GM12865 (cell line): ENCODE measurements at places on chromosomes 6 and 20.

GRCh38 chr6:98640366-98640765 is 194.0 kb upstream of the POU3F2 start:
- DNase-seq = no peak

DNA sequence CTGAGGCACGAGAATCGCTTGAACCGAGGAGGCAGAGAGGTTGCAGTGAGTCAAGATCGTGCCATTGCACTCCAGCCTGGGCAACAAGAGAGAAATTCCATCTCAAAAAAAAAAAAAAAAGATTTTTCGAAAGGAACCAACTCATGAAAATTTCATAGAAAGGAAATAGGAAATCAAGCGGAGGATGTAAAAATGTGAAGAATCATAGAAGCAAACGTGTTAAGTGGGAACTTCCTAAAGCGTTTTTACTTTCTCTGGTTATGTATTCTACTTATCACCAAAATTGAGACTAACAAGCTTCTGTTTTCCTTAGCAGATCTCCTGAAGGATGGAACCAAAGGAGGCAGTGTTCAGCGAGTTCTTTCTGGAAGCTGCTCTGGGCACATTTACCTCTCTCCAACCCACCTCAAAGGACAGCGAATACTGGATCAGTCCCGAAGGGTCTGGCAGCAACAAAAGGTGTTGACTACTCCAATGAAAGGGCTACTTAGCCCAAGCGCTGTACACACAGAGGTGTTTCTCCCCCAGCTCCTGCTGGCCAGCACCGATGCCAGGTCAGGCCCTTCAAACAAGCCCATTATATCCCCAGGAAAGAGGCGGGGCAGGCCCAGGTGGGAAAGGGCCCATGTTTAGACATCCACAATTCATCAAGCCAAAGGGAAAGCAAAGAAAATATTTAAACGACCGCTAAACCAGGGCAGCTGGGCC is 327.5 kb upstream of the JARID2 start:
- DNase-seq = no peak

- no peak for DNase-seq
These were observed 321.2 kb upstream of the ADGRB3 start for GRCh38 chr6:68313911-68314310.

DNA sequence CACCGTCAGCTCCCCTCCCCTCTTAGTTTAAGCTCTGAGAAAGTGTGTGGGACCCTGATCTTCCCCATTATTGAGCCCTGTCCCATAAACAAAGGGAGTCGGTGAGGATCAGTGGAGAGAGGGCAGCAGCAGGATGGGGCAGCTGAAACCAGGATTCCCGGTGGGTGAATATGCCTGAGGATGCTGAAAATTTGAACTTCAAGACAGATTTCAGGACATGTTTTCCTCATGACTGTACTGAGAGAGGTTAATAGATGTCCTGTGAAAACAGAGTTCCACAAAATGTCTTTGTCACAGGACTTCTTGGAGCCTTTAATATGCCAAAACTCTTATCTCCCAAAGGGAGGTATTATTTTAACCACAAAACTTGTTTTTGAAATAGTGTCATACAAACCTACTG is 53.5 kb upstream of the SLC22A16 start:
- no peak for DNase-seq

GRCh38 chr6:31557443-31558317 is 10.3 kb downstream of the NFKBIL1 start:
- peak; percentile 43 for DNase-seq

GRCh38 chr6:152167641-152168603 is 360.4 kb downstream of the ESR1 start:
- DNase-seq = peak; percentile 31

DNA sequence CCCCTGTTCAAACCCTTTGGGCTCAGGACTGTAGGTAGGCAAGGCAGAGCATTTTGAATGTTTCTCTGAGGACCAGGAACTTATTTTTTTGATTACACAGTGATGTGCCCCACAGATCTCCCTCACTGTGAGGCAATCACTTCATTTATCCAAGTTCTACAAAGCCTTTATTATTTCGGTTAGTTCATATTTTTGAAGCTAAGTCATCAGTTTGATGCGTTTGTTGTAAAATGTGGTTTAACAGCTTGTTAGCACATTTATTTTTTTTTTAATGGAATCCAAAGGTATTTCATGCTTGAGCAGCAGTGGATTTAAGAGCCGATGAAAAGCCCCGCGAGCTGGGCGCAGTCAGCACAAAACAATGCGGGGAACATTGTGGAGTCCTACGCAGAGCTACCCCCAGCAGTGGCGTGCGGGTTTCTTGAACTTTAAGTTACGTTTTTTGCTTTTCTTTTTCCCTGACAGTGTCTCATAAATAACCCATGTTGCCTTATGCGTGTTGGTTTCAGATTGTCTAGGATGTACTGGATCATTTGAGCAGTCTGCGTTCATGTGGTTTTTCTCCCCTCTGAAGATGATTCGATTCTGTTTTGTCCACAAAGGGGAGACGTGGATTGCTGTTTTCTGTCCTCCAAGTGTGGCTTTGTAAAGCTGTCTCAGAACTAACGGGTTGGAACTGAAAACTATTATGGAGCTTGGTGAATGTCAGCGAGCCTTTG is 233.6 kb upstream of the BMP2 start:
- DNase-seq = no peak

- DNase-seq = no peak
These were observed 742.0 kb upstream of the POU3F2 start for GRCh38 chr6:98092331-98092730.

GRCh38 chr6:169075211-169075914 is 178.3 kb downstream of the THBS2 start:
- no peak for DNase-seq

DNA sequence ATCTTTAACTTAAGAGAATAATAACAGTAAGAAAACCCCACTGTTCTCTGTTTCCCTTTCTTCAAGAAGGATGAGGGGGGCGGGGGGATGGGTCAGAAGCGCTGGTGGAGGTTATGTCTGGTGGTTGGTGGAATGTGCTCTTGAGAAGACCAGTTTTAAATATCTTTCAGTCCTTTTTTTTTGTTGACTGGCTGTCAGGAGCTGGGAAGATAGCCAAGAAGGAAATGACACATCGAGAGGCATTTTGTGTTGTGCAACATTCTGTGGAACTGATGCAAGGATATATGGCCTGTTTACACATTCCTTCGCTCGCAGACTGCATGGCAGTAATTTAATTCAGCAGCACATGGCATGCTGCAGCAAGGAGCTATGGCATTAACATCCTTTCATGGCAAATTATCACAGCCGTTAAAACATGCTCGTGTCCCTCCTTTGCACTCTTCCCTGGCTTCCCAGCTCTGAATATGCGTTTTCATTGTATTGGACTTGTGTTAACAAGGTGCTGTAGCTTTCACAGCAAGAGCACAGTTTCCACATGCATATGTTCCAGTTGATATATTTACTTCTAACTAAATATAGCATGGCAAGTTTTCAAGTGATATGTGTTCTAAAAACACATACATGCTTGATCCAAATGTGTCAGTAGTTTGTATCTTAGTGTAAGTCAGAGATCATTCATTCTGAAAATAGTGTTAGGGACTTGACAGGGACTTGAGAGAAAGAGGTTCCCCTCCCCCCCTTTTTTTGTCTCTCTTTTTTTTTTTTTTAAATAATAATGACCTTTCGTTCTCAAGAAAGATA is 68.2 kb upstream of the SUPT3H start:
- DNase-seq = peak; percentile 6

DNA sequence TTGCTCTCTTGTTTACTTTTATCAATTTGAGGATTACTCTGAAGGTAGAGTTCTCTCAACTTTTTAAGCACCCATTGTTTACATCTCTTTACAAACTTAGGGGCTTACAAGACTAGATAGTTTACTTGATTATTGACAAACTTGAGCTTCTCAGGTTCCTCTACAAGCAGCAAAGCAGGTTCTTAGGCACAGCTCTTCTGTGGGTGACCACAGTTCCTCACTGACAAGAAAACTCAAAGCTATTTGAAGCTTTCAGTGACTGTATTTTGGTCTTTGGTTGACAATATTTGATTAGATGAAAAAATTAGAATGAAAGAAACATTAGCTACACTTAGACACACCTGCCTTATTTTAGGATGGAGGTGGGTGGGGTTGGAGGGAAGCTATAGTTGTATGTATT is 327.3 kb upstream of the RUNX2 start:
- DNase-seq = peak; percentile 32

- peak; percentile 98 for DNase-seq
These were observed 37.3 kb upstream of the TOP1 start for GRCh38 chr20:40991181-40991889.

DNA sequence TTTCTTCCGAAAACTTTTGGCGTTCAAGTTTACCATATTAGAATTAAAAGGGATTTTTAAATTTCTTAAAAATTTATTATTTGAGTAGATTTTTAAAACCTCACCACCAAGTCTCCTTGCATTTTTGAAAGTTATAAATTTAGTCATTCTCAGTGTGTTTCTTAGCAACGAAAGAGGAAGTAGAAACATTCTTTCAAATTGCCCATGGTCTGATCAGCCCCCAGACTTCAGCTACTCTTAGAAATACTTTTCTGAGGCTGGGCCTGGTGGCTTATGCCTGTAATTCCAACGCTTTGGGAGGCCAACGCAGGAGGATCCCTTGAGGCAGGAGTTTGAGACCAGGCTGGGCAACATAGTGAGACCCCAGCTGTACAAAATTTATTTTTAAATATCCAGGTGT is 15.1 kb upstream of the RTF2 start:
- DNase-seq = peak; percentile 54

- DNase-seq = no peak
These were observed 138.3 kb downstream of the COL9A1 start for GRCh38 chr6:70164556-70164955.

- DNase-seq = no peak
These were observed 22.6 kb downstream of the SNX9 start for GRCh38 chr6:157845493-157846259.

- no peak for DNase-seq
These were observed 702.7 kb downstream of the MAFB start for GRCh38 chr20:39986173-39986904.
